ENCODE measurements at places on chromosomes 13 and 19.

DNA sequence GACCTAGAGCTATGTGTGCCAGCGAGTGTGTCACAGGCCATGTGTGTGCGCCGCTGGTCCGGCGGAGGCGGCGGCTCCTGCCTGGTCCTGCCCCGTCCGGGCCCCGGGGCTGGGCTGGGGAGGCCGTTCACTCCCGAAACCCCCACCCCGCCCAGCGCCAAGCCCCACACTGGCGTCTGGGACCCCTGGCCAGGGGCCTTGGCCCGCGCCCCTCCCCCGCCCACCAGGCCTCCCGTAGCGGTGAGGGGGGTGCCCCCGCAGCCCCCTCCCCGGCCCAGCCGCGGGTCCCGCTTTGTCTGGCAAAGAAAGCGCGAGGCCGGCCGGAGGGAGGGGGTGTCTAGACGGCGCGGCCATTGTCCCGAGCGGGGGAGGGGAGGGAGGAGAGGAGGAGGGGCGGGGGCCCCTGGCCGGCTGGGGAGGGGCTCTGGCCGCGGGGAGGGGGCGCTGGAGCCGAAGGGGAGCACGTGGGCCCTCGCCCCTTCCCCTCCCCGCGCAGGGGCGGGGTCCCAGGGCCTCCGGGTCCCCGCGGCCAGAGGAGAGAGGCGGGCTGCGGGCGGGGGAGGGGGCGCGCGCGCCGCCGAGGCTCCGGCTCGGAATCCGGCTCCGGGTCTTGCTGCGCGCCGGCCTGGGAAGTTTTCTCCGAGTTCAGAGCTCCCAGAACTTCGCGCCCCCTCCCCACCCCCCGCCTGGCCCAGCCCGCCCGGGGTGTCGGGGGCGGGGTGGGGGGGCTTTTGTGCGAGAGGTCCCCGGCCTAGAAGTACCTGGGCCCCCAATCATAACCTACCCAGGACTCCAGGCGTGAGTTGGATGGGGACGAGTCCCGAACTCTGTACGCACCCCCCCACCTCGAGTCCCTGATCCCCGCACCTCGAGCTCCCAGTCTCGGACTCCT is 888 bp downstream of the NOTCH3 start:
- no peaks in the 10 kb centered on the region for H3K36me3 ChIP-seq
- H3K27ac ChIP-seq, result no peak overlapping the region
- H3K27me3 ChIP-seq, result peaks cover 25% of the 10 kb centered on the region
- no peak for DNase-seq

DNA sequence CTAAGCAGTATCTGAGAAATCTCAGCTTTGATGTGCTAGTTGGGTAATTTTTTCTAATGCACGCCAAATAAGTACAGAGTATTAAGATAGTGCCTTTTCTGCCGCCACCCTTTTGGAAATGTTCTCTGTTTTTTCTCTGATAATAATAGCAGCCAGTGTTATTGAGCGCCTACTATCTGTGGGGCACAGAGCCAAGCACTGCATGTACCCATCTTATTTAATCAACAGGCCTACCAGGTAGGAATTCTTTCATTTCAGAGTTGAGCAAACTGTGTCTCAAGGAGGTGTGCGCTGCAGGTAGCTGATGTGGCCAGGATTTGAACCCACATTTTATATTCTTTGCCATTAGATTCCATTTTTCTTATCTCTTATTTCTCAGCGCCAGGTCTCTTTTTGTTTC is 1.4 kb downstream of the EPN1 start:
- no peak for DNase-seq
- no peaks in the 10 kb centered on the region for H3K27me3 ChIP-seq
- H3K36me3 ChIP-seq, result peaks cover 42% of the 10 kb centered on the region
- H3K27ac ChIP-seq, result no peak overlapping the region
- H3K4me1 ChIP-seq, result peaks cover 24% of the 10 kb centered on the region
- H3K4me3 ChIP-seq, result peak overlapping the region; percentile 13

DNA sequence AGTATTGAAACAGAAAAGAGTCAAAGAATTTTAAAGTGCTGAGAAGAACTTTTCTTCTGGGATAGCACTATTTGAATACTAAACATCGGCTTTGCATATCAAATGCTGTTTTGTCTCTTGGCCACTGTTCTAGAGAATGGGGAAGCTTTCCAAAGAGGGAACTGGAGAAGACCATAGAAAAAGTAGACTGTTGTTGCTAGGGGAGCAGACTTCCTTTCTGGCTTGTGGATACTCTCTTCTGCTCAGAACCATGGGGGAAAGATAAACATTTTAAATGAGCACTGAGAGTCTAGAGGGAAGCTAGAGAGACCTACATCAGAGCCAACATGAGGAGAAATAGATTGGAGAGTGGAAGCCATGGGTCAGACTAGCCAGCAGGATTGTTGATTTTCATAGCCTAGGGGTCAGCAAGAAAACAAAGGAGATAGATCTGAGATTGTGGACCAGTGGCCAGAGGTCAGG is 315.7 kb downstream of the KCTD12 start:
- H3K27me3 ChIP-seq, result no peaks in the 10 kb centered on the region
- H3K27ac ChIP-seq, result no peak overlapping the region
- no peaks in the 10 kb centered on the region for H3K36me3 ChIP-seq
- H3K4me1 ChIP-seq, result no peaks in the 10 kb centered on the region

- H3K27me3 ChIP-seq, result no peaks in the 10 kb centered on the region
- no peaks in the 10 kb centered on the region for H3K4me1 ChIP-seq
- no peaks in the 10 kb centered on the region for H3K36me3 ChIP-seq
- no peak overlapping the region for H3K27ac ChIP-seq
- DNase-seq, result no peak
- H3K4me3 ChIP-seq, result no peak overlapping the region
Observed at GRCh38 chr13:38902551-38902950, 88.1 kb downstream of the STOML3 start.

- peak; percentile 9 for DNase-seq
- no peaks in the 10 kb centered on the region for H3K36me3 ChIP-seq
- H3K4me1 ChIP-seq, result no peaks in the 10 kb centered on the region
- peak overlapping the region; percentile 35 for H3K27ac ChIP-seq
- H3K4me3 ChIP-seq, result peak overlapping the region; percentile 47
- H3K27me3 ChIP-seq, result no peaks in the 10 kb centered on the region
Observed at GRCh38 chr19:21569494-21569865, 64.1 kb downstream of the ZNF429 start.

DNA sequence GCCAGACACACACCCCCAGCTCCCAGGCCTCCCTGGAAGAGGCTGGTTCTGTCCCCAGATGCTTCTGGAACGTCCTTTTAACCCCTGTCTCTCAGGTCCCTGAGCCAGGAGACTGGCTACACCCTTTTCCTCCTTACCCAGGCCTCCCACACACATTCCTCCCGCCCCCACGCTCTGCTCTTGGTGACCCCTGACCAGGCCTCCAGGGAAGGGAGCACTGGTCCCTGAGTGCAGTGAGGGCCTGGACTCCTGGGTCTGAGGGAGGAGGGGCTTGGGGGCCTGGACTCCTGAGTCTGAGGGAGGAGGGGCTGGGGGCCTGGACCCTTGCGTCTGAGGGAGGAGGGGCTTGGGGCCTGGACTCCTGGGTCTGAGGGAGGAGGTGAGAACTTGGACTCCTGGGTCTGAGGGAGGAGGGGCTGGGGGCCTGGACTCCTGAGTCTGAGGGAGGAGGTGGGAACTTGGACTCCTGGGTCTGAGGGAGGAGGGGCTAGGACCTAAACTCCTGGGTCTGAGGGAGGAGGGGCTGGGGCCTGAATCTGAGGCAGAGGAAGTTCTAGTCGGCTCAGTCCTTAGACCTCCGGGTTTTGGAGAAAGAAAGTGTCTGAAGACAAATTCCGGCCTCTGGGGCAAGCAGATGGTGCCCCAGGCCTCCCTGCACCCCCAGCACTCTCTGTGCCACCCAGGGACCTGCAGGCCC is 527 bp downstream of the KLK6 start:
- H3K27me3 ChIP-seq, result no peaks in the 10 kb centered on the region
- H3K4me1 ChIP-seq, result no peaks in the 10 kb centered on the region
- H3K36me3 ChIP-seq, result no peaks in the 10 kb centered on the region
- H3K27ac ChIP-seq, result no peak overlapping the region
- no peak overlapping the region for H3K4me3 ChIP-seq
- no peak for DNase-seq

GRCh38 chr13:67740871-67741535 is 510.9 kb upstream of the PCDH9 start:
- no peaks in the 10 kb centered on the region for H3K27me3 ChIP-seq
- H3K36me3 ChIP-seq, result no peaks in the 10 kb centered on the region
- no peak overlapping the region for H3K27ac ChIP-seq
- no peak overlapping the region for H3K4me3 ChIP-seq
- H3K4me1 ChIP-seq, result no peaks in the 10 kb centered on the region
- no peak for DNase-seq

DNA sequence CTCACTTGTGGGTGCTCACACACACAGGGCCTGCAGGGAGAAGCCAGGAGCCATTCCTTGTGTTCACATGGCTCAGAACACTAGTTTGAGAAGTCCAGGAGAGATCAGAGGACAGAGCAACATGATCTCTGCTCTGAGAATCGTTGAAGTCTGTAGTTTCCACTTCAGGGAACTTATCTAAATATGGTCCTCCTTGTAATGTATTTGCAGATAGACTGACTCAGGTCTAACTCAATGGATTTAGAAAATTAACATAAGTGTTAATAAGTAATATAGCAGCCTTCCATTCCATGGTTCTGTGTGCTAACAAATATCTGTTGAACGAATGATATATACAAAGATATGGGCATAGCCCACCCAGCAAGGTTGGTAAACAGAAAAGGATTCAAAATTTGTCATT is 119.8 kb upstream of the STARD13 start:
- H3K27ac ChIP-seq, result no peak overlapping the region
- no peaks in the 10 kb centered on the region for H3K36me3 ChIP-seq
- DNase-seq, result no peak

DNA sequence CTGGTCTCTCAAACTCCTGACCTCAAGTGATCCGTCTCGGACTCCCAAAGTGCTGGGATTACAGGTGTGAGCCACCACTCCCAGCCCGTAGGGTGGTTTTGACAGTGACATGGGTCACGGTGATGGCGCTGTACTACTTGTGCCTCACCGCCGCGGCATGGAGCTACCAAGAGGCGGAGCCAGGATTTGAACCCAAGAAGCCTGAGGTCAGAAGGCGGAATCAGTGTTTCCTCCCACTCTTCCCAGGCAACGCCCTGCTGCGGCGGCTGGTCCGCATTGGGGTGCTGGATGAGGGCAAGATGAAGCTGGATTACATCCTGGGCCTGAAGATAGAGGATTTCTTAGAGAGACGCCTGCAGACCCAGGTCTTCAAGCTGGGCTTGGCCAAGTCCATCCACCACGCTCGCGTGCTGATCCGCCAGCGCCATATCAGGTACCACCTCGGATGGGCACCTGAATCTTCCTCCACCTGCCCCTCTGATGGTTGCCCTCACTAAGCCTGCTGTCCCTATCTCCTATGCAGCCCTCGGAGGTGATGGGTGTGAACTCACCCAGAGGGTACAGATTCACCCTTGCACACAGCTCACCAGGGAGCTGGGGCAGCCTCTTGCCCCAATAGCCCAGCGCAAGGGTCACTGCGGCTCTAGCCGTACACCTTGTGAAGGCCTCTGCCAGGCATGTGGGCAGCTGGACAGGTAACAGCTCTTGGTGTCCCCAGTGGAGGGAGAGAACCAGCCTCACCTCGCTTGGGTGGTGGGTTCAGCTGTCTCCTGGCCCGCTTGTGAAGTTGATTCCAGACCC is 5.6 kb downstream of the RPS9 start:
- no peaks in the 10 kb centered on the region for H3K27me3 ChIP-seq
- no peak overlapping the region for H3K27ac ChIP-seq
- H3K4me1 ChIP-seq, result peaks cover 59% of the 10 kb centered on the region
- H3K4me3 ChIP-seq, result no peak overlapping the region

DNA sequence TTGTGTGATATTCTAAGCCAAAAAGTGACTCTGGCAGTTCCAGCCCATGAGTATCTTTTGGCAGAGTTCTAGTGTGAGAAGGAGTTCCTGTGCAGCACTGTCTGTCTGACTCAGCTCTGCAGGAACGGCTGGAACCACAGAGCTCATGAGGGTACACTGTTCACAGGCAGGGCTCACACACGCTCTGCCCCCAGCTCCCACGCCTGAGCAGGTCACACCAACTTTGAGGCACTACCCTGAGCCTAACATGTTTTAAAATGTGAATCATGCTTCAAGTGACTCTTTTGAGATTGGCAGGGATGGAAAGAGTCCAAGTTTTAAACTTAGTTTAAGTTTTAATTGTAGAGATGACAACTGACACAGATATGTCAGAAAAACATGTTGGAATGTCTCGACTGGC is 1203.3 kb downstream of the UQCRFS1 start:
- no peak overlapping the region for H3K4me3 ChIP-seq
- no peak overlapping the region for H3K27ac ChIP-seq
- no peaks in the 10 kb centered on the region for H3K4me1 ChIP-seq
- no peak for DNase-seq
- no peaks in the 10 kb centered on the region for H3K27me3 ChIP-seq

DNA sequence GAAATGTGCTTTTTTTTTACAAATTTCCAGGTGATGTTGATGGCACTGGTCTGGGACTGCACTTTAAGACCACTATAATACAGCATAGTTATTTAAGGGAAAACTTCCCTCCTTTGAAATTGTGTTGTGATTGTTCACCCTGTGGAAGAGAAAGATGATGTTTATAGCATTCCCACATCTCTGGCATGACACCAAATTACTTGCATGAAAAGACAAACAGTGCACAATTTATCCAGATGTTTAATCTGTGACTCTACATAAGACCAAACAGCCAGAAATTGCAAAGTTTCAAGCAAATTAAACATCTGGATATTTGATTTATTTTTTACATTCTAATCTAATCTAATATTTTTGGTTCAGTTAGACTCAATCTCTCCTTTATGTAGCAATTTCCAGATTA is 51.6 kb downstream of the UFM1 start:
- H3K27me3 ChIP-seq, result no peaks in the 10 kb centered on the region
- H3K4me3 ChIP-seq, result no peak overlapping the region
- no peaks in the 10 kb centered on the region for H3K36me3 ChIP-seq
- no peak overlapping the region for H3K27ac ChIP-seq
- H3K4me1 ChIP-seq, result no peaks in the 10 kb centered on the region
- no peak for DNase-seq

- H3K36me3 ChIP-seq, result no peaks in the 10 kb centered on the region
- H3K4me3 ChIP-seq, result no peak overlapping the region
- H3K4me1 ChIP-seq, result no peaks in the 10 kb centered on the region
- no peak for DNase-seq
- H3K27ac ChIP-seq, result no peak overlapping the region
Observed at GRCh38 chr13:20989656-20990321, 71.6 kb downstream of the LATS2 start.

GRCh38 chr13:32135056-32135390 is 103.4 kb downstream of the FRY start:
- no peak overlapping the region for H3K4me3 ChIP-seq
- H3K27ac ChIP-seq, result no peak overlapping the region
- H3K4me1 ChIP-seq, result no peaks in the 10 kb centered on the region

DNA sequence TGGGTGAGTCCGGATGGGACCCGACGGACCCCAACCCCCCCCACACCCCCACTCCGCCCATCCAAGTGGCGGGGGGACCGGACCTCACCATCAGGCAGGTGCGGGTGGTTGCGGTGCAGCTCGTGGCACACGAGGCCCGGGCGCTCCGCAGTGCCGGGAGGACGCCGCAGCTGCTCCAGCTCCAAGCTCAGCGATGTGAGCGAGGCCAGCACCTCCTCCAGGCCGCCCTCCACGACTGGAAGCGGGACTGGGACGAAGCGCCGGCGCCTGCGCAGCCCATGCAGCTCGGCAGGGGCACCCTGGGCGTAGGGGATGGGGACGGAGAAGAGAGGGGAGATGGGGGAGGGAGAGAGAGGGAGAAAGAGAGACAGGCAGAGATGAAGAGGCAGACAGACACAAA is 30.1 kb upstream of the OLFM2 start:
- no peak overlapping the region for H3K4me3 ChIP-seq
- H3K36me3 ChIP-seq, result no peaks in the 10 kb centered on the region
- H3K4me1 ChIP-seq, result no peaks in the 10 kb centered on the region
- no peak for DNase-seq
- H3K27ac ChIP-seq, result no peak overlapping the region
- peaks cover 3% of the 10 kb centered on the region for H3K27me3 ChIP-seq

Data from effector memory CD4-positive, alpha-beta T cell (primary cell).